H1 (cell line): ENCODE measurements at places on chromosomes 2 and 18. TPM values are rescaled to one million over a fixed set of nuclear protein-coding genes. Genes with fewer than 3 reads are reported as not detected.

The NGEF gene
- 2.7 and 3.9 TPM in 2 replicates for polyA plus RNA-seq

- no peaks in the 10 kb centered on the region for H3K27me3 ChIP-seq
- H3K27ac ChIP-seq, result no peak overlapping the region
- H3K4me1 ChIP-seq, result no peaks in the 10 kb centered on the region
- DNase-seq, result no peak
Measured at GRCh38 chr2:136238286-136239078, 120.5 kb upstream of the CXCR4 start.

DNA sequence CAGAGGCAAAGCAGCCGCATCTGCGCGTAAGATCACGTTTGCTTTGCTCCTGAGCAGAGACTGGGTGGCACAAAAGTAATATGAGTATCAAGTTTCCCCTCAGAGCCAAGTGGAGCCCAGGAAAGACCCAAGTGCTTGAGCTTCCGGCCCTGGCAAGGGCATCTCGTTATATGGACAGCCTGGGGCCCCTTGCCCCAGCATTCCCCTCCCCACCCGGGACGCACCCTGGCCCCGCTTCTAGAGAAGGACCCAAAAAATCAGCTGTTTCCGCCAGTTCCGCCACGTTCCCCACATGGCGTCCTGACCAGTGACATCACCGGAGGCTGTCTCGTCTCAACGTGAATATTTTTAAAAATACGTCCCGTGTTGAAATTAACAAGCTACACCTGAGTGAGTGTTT is 135.1 kb downstream of the NFATC1 start:
- no peaks in the 10 kb centered on the region for H3K4me1 ChIP-seq
- peaks cover 2% of the 10 kb centered on the region; the same call in 1 of the 2 replicates for H3K27me3 ChIP-seq
- H3K36me3 ChIP-seq, result no peaks in the 10 kb centered on the region
- no peak for DNase-seq
- H3K4me3 ChIP-seq, result no peak overlapping the region
- H3K27ac ChIP-seq, result no peak overlapping the region

- no peak overlapping the region for H3K27ac ChIP-seq
- no peak overlapping the region for H3K4me3 ChIP-seq
- peaks cover 2% of the 10 kb centered on the region for H3K4me1 ChIP-seq
- no peak for DNase-seq
- no peaks in the 10 kb centered on the region for H3K27me3 ChIP-seq
Measured at GRCh38 chr18:8247700-8248099, 361.5 kb upstream of the RAB12 start.

The UGT1A8 gene
- 0.03 TPM in 1 of 2 replicates, not detected in the other for polyA plus RNA-seq

- H3K4me1 ChIP-seq, result no peaks in the 10 kb centered on the region
- no peak overlapping the region for H3K4me3 ChIP-seq
- DNase-seq, result no peak
- H3K27me3 ChIP-seq, result no peaks in the 10 kb centered on the region
- peaks cover 59% of the 10 kb centered on the region for H3K36me3 ChIP-seq
Measured at GRCh38 chr2:216147172-216148131, 38.3 kb downstream of the XRCC5 start.

- no peak overlapping the region for H3K4me3 ChIP-seq
- no peak for DNase-seq
- no peaks in the 10 kb centered on the region for H3K27me3 ChIP-seq
- no peaks in the 10 kb centered on the region for H3K4me1 ChIP-seq
Measured at GRCh38 chr2:145157036-145157675, 637.2 kb upstream of the ZEB2 start.
